ENCODE measurements at places on chromosomes 7 and 10.
A peak's percentile ranks its signal among the peaks of the same experiment; 100 is the strongest.

GRCh38 chr7:22200238-22200637, 156.7 kb downstream of the RAPGEF5 start:
- DNase-seq = no peak

DNA sequence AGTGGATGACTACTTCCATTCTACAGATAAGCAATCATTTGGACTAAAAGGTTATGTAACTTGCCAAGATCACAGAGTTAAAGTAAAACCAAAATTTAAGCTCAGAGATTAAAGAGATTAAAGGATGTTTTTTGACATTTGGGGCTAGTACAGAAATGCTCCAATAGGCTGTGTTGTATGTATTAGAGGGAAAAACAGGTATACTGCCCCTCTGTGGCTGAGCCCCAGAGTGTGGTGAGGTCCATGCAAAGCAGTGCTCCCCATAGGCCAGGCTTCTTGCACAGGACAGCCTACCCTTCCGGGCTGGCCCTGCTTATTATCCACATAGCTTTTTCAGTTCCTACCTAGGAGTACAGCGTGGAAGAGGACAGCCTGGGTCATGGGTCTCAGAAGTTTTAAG, 322.8 kb downstream of the POM121L12 start:
- no peak for DNase-seq

DNA sequence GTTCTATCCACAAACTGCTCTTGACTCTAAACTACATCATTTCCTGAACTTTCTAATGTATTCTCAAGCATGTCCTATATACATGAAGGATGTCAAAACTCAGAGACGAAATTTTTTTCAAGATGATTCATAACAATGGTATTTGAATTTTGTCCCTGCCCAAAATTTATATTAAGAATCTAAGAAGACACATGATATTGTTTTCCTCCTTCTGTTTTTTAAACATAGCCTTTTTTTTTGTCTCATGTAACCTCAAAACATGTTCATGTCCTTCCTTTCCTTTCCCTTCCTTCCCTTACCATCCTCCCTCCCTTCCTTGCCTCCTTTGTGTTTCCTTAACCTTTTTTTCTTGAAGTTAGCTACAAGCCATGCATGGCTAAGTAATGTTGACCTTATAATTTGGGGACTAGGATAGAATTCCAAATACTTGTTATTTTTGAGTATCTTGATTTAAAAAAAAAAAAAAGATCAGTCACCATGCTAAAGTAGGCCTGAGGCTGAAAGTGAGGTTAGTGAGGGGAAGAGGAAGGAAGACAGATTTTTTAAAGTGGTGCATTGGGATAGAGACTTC, 163.0 kb downstream of the SUGCT start:
- DNase-seq = no peak

GRCh38 chr10:1050554-1050953, 1.6 kb upstream of the IDI1 start:
- DNase-seq = peak; percentile 47

DNA sequence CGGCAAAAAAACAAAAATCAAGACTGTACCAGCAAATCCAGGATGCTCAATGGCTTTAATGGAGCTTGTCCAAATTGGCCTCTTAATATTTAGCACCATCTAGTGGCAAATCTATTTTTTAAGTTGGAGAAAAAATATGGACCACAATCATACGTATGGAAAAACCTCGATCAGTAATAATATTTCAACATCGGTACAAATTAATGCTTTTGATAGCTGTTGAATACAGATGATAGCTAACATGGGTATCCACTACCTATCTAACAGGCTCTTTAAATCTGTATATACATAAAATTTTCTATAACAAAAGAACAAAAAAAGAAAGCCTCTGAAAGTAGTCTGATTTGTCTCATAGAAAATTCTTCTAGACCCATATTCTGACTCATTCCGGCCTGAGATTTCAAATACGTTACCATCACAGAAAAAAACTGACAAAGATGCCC, 29.2 kb downstream of the COA1 start:
- DNase-seq = peak; percentile 77

Measured in CD4-positive, alpha-beta T cell treated with Interleukin-2 at 100 ng/mL for 4 hours (primary cell).